Osteocyte (in vitro differentiated cells): ENCODE measurements at places on chromosomes 2 and 18.

DNA sequence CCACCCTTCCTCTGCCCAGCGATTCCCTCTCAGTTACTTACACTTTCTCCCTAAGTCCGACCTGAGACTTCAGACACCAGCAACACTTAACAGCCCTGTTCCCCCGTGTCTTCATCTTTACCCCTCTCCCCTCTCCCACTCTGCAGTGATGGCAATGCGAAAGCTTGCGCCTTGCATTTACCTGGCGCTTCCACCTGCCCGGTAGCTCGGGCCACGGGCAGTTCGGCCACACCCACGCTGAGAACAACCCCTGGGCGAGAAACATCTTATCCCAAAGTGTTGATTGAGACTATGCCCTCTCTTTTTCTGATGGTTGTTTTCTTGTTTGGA is 558 bp downstream of the DNAJC10 start:
- no peak for DNase-seq

DNA sequence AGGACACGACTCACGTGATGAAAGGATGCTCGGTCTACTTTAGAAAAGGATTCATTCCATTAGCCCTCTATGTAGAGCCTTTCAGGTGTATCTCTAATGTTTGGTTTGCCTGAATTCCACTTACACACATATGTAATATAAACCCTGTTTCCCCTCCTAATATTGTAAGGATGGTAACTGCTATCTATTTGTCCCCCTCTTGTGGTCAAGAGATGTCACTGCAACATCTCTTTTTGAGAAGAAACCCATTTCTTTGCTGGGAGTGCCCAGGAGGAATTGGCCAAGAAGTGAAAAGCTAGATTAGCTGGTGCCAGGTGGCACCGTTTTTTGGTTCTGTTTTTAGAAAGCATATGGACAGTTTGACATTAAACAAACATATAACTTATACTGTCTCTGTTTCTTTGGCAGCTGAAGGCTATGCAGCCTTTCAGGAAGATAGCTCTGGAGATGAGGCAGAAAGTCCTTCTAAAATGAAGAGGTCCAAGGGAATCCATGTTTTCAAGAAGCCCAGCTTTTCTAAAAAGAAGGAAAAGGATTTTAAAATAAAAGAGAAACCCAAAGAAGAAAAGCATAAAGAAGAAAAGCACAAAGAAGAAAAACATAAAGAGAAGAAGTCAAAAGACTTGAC is 41.2 kb downstream of the RALBP1 start:
- no peak for DNase-seq

DNA sequence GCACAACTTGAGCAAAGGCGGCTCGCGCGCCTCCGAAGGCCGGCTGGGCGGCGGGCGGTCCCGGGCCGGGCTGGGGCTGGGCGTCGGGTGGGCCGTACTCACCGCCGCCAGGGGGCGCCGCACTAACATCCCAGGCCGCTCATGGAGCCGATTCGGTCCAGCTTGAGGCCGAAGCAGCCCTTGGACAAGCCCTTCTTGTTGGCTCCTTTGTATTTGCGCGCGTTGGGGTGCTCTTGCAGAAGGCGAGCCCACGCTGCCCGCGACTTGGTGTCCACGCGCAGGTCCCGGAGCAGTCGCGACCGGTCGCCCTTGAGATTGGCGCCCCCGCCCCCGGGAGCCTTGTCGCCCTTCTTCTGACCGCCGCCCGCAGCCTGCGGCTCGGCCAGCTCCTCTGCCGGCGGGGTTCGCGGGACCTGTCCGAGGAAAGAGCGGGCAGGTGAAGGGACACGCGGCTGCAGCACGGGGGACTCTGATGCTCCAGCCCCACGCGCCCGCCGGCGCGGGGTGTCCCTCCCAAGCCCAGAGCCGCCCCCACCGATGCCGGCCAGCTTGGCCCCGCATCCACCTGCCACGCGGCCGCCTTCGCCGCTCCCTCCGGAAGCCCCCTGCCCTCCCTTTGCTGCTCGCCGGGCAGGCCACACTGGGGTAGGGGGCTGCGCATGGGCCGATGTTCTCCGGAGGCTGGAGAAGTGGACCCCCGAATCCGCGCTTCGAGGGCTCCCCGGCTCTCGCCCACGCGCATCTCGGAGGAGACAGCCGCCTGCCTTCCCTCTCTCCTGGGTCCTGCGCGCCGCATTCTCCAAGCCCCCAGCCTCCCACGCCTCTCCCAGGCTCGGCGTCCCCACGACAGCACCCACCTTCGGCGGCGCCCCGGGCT is 655 bp downstream of the NPPC start:
- DNase-seq, result peak; percentile 95

DNA sequence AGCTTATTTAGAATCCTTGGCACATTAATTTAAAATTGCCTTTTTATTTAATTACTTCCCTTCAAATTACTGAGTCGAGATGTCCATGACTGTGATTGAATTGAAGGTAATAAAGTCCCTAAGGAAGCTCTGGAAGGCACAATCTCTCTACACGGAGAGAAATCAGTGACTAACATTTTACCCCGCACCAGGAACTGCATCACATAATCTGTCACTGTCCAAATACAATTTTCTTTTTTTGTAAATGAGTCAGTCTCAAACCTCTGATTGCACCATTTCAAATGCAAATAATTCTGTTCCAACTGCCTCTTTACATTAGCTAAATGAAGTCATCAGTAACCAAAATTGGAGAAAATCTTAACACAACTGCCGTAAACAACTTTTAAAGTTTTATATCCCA is 311.9 kb downstream of the CCDC178 start:
- DNase-seq, result no peak

- DNase-seq, result no peak
These were observed 75.4 kb upstream of the UBE2E3 start for GRCh38 chr2:180905002-180905401.
